ENCODE measurements at places on chromosomes 12 and 14.

DNA sequence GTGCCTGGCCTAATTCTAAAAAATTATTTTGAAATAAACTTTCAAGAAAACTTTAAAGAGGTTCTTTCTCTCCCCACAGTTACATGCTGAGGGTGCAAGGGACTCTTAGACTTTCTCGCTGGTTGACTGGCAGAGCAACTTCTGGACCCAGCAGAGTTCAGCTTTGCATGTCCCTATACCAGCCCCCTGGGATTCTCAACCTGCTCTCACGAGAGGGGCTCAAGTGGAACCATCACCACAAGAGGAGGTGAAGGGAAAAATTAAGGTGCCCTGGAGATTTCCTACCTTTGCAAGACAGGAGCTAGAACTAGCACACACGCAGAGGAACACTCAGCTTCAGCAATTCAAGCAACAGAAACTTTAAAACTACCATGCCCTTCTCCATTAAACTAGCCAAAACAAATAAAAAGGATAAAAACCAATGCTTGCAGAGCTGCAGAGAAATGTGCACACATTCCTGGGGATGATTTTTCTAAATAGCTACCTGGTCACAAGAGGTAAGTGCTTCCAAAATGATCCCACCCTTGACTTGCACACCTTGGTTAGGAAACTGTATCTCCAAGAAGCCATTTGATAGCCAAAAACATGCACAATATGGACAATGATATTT is 2.5 kb downstream of the HVCN1 start:
- no peak for DNase-seq

DNA sequence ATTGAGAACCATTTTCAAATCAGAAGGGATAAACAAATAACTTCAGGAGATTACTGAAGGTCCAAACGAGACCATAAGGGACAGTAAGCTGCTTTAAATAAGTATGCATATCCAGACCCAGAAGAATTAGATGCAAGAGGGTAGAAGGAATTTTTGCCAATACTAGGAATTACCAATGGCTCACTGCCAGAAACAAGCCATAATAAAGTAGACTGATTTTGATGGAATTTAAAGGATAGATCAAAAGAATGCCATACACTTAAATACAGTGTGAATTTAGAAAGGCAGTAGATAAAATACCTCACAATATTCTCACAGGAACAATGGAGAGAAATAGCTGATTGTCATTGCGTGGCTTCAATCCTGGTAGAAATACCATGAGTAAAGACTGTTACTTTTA is 5.3 kb downstream of the ANKS1B start:
- no peak for DNase-seq

- no peak for DNase-seq
These were observed 70.3 kb downstream of the ALX1 start for GRCh38 chr12:85350356-85350755.

GRCh38 chr14:34172550-34173368 is 221.9 kb upstream of the EGLN3 start:
- DNase-seq = no peak
